ENCODE measurements at places on chromosomes 2 and 18.

- no peak for DNase-seq
Observed at GRCh38 chr2:54941248-54941984, 108.8 kb downstream of the RTN4 start.

DNA sequence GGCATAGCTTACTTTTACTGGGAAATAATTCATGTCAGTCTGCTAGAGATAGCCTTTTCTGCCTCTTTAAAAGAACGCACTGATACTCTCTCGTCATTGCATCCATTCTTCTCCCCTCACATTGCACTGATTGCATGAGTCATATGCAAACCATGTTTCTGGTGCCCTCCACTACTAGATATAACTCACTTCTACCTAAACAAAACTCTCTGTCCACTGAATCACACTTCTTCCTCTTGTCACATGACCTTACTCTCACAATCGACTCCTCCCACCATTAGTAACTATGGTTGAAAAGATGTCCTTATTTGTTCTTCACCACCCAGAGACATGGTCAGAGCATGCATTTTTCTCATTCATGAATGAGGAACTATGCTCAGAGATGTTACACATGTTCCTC lies 158.0 kb downstream of the CSRNP3 start:
- no peak for DNase-seq

- peak; percentile 59 for DNase-seq
Observed at GRCh38 chr2:234412726-234413125, 84.2 kb downstream of the ARL4C start.

DNA sequence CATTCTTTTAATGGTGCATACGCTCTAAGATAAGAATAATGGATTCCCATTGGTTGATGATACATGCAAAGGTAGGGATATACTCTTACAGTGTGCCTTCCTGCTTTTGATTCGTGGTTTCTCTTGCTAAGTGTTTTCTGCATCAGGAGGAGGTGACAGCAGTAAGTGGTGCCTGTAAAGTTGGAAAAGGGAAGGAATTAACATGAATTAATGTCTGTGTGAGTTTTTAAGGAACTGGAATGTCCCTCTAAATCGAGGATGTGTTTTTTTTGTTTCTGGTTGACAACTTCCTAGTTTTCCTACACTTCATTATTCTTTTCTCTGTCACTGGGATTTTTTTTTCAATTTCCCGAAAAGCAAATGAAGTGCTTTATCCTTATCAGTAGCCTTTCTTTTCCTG lies 54.4 kb downstream of the CRIM1 start:
- DNase-seq: no peak

DNA sequence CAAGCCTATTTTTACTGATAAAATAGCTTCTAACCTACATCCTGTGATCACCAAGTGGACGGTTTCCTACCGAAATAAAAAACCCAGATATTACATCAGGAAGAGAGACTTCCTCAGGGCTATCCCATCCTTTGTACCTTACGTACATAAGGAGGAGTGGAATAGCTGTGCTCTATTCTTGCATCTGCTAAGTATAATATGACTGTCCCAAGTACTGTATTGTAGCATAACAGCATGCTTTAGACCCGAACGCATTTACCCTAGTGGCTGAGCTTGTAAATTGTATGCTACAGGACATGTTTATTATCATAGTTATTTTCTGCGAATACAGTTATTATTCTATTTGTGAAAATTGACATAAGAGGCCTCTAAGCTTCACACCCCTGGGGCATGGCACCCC lies 302.4 kb downstream of the CLIP4 start:
- DNase-seq: no peak

GRCh38 chr2:239878686-239879085 lies 146.5 kb downstream of the NDUFA10 start:
- no peak for DNase-seq

DNA sequence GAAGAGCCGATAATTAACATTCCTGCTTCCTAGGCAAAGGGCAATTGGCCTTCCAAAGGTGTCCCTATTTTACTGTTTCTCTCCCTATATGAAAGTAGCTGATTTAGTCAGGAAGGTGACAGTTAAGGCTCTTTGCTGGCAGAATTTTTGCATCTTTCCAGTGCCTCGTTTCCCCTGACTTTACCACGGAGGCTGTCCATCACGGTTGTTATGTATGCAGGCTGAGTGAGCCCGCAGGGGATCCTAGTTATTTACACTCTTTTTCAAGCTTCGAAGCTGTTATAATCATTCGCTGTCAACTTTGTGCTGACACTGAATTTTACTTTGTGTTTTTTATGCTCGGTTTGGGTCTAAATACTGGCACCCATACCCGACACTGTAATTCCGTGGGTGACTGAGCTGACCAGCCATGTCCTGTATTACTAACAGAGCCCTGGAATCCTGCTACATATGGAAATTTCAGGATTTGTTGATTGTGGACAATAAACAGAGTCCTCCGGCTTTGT lies 713.8 kb upstream of the FANCL start:
- DNase-seq: no peak

DNA sequence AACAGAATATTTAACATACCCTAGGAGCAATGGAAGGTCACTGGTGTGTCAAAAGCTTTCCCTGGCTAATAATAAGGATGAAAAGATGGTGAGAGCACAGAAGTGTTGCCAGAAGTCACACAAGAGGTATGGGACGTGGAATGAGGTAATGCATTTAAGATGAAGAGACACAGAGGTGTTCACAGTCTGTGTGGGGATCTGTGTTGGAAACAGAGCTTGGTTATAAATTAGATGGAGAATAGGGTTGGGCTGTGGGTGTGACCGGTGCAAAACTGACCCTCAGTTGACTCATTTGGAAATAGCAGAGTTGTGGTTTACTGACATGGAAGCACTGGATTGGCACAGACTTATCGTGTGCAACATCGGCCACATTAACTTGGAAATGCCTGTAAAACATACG lies 372.5 kb downstream of the SATB2 start:
- no peak for DNase-seq

- peak; percentile 16 for DNase-seq
Observed at GRCh38 chr18:12376034-12376753, 833 bp downstream of the AFG3L2 start.

DNA sequence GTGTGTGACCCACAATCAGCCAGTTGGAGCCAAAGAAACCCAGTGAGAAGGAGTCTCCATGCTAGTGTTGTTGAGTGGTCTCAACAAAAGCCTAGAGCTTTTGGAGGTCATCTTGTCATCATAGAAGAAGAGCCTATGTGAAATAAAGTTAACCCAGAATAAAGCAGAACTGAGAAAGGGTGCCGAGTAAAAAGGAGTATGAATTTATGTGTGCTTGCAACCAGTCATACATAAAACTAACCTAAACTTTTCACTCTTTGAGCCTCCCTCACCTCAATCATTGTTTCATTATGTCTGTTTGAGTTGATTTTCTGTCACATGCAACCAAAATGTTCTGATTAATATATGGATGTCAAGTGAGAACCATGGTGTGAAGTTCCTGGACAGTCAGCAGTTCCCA lies 599.3 kb upstream of the ZEB2 start:
- DNase-seq: no peak

GRCh38 chr18:78884502-78884901 lies 95.1 kb upstream of the SALL3 start:
- DNase-seq: no peak

- DNase-seq: peak; percentile 31
Observed at GRCh38 chr2:170690640-170691039, 24.5 kb upstream of the SP5 start.

GRCh38 chr2:161208527-161209139 lies 48.4 kb downstream of the TANK start:
- no peak for DNase-seq

- no peak for DNase-seq
Observed at GRCh38 chr2:128605931-128606330, 287.3 kb upstream of the HS6ST1 start.

DNA sequence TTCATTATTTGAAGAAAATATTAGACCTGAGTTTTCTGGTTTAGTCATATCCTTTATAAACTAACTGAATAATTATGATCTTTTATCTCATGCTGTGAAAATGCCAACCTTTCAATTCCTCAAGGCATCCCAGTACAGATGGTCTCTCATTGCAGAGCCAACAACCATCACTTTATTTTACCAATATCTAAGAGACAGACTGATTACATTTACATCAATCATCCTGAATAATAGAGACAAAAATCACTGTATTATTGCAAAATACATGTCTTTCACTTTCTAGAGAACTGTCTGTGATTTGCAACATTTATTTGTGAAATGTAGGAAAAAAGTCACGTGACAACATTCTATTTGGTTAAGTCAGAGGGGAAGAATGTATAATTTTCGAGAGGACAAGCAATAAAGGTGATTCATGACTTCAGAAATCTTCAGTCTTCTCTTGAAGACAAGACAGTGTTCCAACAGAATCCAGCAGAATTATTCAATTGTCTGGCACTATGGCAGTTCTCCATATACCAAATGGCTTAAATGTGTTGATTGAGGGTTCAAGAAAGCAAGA lies 503.6 kb upstream of the SYT4 start:
- no peak for DNase-seq

GRCh38 chr2:9388950-9389911 lies 34.1 kb downstream of the ITGB1BP1 start:
- DNase-seq: no peak

DNA sequence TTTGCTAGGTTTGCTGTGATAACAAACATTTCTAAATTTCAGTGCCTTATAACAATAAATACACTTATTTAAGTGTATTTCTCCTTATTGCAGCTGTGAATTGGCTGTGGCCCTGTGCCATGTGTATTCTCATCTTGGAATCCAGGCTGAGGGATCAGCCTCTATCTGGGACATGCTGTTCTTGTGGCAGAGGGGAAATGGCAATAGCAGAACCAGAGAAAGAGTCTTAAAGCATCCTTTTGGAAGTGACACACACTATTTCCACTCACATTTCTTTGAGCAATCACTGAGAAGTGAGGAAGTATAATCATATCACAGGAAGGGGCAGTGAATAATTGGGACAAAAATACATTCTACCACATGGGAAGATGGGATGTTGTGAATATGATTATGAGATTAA lies 66.2 kb upstream of the PROKR1 start:
- no peak for DNase-seq

GRCh38 chr2:9610781-9611548 lies 19.8 kb downstream of the YWHAQ start:
- DNase-seq: no peak

DNA sequence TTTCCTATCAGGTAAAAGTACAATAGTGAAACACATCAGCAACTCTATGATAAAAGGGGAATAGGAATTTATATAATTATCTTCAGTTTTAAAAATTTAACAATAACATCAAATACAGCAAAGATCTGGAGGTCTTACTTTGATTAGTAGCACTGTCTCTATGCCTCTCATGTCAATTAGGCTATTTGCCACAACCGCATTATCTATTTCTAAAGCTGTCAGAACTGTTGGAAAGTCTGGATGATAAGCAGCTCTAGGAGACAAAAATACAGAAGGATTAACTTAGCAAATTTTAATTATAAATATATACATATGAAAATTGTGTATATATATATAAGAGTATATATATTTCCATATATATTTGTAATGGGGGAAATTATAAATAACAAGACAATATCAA lies 45.1 kb downstream of the SMC6 start:
- DNase-seq: no peak

- DNase-seq: peak; percentile 61
Observed at GRCh38 chr2:222483513-222484039, 59.2 kb downstream of the SGPP2 start.

GRCh38 chr18:79197531-79197930 lies 128.3 kb downstream of the ATP9B start:
- DNase-seq: no peak

GRCh38 chr2:183035298-183035953 lies 2.8 kb downstream of the NCKAP1 start:
- DNase-seq: peak; percentile 39

DNA sequence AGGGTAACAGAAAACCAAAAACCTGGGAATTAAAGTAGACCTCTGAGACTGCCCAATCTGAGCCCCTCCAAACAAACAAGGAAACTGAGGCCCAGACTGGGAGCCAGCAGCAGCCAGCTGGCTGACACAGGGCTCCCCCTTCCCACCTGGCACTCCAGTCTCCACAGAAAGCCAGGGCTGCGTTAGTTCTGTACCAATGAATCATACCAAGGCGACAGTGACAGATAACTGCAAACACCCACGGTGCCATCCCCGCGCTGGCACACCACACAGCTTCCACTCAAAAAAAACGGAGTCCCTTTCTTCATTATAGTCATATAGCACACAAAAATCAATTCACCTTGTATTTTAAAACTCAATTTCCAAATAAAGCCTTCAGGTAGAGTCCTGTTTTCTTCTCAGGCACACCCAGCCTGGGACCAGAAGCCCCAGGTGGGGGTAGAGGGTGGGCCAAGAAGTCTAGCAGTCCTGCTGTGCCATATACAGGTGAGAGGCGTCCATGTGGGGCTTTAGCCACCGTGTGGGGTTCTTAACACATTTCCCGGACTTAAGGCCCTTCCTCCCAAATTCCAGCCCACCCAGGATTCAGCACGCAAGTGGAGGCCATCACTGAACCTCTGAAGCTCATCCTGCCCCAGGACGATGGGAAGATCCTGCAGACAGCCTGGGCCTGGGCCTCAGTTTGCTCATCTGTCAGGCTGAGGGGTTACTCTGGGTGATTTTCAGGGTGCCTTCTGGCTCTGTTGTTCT lies 1.2 kb downstream of the PER2 start:
- DNase-seq: peak; percentile 23

DNA sequence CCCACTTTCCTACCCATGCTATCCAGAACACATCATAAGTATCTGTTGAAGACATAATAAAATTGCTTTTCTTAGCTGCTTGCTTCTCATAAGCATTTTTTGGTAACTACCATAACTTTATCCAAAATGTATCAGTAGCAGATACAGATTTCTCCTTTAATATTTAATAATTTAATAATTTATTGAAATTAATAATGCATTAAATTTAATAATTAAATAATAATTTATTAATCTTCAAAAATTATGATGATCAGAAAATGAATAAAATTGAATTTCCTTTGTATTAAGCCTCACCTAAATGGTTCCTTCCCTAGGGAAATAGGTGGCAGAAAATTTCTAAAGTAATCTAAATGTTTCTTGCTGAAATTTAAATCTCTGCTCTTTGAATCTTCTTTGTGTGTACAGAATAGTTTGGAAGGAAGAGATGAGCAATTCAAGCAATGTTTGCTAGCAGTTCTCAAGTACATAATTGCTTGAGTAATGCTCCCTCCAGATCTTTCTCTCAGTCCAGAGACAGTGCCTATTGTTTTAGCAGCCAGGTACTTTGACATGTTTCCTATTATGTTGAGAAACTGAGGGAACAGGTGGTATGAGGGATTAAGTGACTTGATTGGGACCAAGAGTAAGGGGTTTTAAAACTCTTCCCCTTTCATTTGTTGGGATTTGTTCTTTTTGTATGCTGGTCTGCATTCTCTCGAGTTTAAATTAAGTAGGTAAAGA lies 123.1 kb upstream of the CYP26B1 start:
- DNase-seq: no peak

DNA sequence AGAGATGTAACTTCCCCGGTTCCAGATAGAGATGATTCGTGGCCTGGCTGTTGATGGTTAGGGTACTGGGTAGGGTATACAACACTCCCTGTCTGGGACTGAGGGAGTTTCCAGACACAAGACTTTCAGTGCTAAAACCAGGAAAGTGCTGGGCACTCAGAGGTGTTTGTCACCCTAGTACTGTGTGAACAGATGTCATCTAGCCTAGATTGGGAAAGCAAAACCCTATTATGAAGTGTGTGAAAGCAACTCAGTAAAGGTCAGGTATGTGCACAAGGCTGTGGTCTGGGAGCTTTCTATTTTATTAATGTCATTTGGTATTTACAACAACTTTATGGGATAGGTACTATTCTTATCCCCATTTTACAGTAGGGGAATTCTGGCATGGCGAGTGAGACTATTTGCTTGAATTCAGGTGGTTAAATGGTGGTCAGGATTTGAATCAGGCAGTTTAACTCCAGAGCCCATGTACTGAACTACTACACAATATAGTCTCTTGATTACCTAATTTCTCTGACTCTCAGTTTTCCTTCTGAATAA lies 2.6 kb downstream of the BZW1 start:
- DNase-seq: no peak

All from cerebellar cortex (tissue), 1 donor.